Upper lobe of right lung (tissue), 1 donor: ENCODE measurements at places on chromosomes 5 and 9. TPM values are rescaled to one million over a fixed set of nuclear protein-coding genes. Genes with fewer than 3 reads are reported as not detected.

GRCh38 chr5:33212900-33213299 is 227.9 kb upstream of the TARS1 start:
- no peaks in the 10 kb centered on the region for H3K36me3 ChIP-seq
- no peaks in the 10 kb centered on the region for H3K4me1 ChIP-seq
- H3K27ac ChIP-seq = no peak overlapping the region
- no peaks in the 10 kb centered on the region for H3K27me3 ChIP-seq
- no peak for DNase-seq

- no peak overlapping the region for H3K4me3 ChIP-seq
- DNase-seq = no peak
- H3K27ac ChIP-seq = no peak overlapping the region
- no peaks in the 10 kb centered on the region for H3K4me1 ChIP-seq
- H3K36me3 ChIP-seq = no peaks in the 10 kb centered on the region
These were observed 215.7 kb downstream of the SLIT3 start for GRCh38 chr5:169085212-169085611.

GRCh38 chr5:180253036-180253824 is 38.7 kb downstream of the MAPK9 start:
- no peak overlapping the region for H3K4me3 ChIP-seq
- no peak for DNase-seq
- no peak overlapping the region for H3K27ac ChIP-seq
- no peaks in the 10 kb centered on the region for H3K4me1 ChIP-seq

- no peaks in the 10 kb centered on the region for H3K36me3 ChIP-seq
- H3K4me1 ChIP-seq = peaks cover 8% of the 10 kb centered on the region
- no peak overlapping the region for H3K4me3 ChIP-seq
- no peak overlapping the region for H3K27ac ChIP-seq
These were observed 14.0 kb upstream of the CFAP95 start for GRCh38 chr9:69806627-69807026.

GRCh38 chr5:150492621-150493020 is 15.3 kb upstream of the NDST1 start:
- H3K27ac ChIP-seq = peak overlapping the region; percentile 91
- no peak for DNase-seq
- no peaks in the 10 kb centered on the region for H3K27me3 ChIP-seq
- H3K4me3 ChIP-seq = no peak overlapping the region
- H3K36me3 ChIP-seq = peaks cover 7% of the 10 kb centered on the region

DNA sequence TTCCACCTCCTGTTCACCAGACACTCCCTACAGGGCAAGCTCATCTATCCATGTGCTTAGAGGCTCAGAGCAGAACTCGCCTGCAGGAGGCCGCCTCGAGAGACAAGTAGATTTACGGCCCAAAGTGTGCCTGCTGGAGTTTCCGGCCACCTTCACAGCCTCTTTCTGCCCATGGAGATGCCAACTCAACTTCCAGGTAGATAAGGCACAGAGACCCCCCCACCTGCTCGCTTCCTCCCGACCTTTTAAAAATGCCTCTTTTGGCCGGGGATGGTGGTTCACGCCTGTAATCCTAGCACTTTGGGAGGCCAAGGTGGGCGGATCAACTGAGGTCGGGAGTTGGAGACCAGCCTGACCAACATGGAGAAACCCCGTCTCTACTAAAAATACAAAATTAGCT is 46.6 kb downstream of the EXD3 start:
- no peaks in the 10 kb centered on the region for H3K4me1 ChIP-seq
- DNase-seq = no peak
- no peak overlapping the region for H3K27ac ChIP-seq

DNA sequence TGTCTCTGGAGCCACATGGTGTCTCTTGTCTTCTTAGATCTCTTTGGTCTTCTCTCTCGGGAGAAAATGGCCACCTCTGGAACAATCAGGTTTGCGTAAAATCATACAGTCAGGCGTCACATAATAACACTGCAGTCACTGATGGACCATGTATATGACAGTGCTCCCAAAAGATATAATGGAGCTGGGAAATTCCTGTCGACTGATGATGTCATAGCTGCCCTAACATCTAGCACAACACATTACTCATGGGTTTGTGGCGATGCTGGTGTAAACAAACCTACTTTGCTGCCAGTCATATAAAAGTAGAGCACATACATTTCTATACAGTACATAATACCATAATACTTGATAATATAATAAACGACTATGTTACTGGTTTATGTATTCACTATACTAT is 30.1 kb upstream of the RAI14 start:
- H3K27me3 ChIP-seq = no peaks in the 10 kb centered on the region
- DNase-seq = no peak
- no peaks in the 10 kb centered on the region for H3K4me1 ChIP-seq
- H3K36me3 ChIP-seq = no peaks in the 10 kb centered on the region
- no peak overlapping the region for H3K27ac ChIP-seq

GRCh38 chr5:178113841-178114324 is 551 bp downstream of the N4BP3 start:
- peak overlapping the region; percentile 42 for H3K27ac ChIP-seq
- H3K36me3 ChIP-seq = no peaks in the 10 kb centered on the region
- peaks cover 23% of the 10 kb centered on the region for H3K4me1 ChIP-seq

- no peak overlapping the region for H3K4me3 ChIP-seq
- no peak overlapping the region for H3K27ac ChIP-seq
- peaks cover 21% of the 10 kb centered on the region for H3K27me3 ChIP-seq
- H3K36me3 ChIP-seq = no peaks in the 10 kb centered on the region
- H3K4me1 ChIP-seq = peaks cover 5% of the 10 kb centered on the region
These were observed 24.5 kb upstream of the FCN1 start for GRCh38 chr9:134942011-134942787.

DNA sequence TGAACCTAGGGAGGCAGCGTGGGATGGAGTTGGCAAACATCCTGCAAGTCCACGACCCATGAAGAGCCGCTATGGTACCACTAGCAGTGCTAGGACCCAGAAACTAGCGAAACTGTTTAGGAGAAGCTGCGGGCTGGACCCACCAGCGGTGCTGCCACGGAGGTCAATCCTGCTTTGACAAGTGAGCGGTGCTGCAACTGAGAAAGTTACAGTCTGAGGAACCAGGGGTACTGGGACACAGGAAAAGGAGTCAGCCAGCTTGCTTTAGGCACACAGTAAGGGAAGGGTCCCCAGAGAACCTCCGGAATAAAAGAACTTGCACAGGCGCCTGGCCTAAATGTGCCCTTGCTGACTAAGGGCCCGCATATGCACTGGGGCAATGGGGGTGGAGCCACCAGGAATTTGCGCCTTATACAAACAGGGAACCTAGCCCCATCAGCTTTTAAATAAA is 23.6 kb upstream of the ANXA2R start:
- H3K4me1 ChIP-seq = peaks cover 18% of the 10 kb centered on the region
- no peak for DNase-seq
- H3K36me3 ChIP-seq = no peaks in the 10 kb centered on the region
- peak overlapping the region; percentile 100 for H3K27ac ChIP-seq

The KLF9 gene
- total RNA-seq = 91.0 TPM

The MYMK gene
- total RNA-seq = not detected
